Stimulated activated CD4-positive, alpha-beta T cell treated with anti-CD3 and anti-CD28 coated beads, Interleukin-15, amount 100 ng/mL, for 1 hour (primary cell): ENCODE measurements at places on chromosomes 1 and 21.

- DNase-seq: no peak
Measured at GRCh38 chr1:1918901-1919303, at the start of gene TMEM52. TMEM52 (minus strand) TSS chr1:1919279; CDS start chr1:1919265, 14 bp downstream.

DNA sequence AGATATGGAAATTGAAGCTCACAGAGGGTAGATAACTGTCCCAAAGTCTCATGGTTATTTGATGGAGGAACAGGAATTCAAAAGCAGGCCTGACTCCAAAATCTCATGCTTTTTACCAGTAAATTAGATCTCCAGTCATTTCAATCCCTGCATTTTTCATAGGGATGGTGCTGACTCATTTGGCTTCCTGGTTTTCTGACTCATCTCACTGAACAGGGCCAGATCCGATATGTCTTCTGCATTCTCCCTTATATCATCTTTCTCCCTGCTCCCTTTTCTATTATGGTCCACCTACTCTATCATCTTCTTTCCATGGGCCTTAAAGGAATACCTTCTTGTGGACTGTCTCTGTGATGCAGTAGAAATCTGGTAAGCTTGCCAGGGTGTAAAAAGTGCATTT lies 187.2 kb downstream of the FGGY start:
- no peak for DNase-seq

DNA sequence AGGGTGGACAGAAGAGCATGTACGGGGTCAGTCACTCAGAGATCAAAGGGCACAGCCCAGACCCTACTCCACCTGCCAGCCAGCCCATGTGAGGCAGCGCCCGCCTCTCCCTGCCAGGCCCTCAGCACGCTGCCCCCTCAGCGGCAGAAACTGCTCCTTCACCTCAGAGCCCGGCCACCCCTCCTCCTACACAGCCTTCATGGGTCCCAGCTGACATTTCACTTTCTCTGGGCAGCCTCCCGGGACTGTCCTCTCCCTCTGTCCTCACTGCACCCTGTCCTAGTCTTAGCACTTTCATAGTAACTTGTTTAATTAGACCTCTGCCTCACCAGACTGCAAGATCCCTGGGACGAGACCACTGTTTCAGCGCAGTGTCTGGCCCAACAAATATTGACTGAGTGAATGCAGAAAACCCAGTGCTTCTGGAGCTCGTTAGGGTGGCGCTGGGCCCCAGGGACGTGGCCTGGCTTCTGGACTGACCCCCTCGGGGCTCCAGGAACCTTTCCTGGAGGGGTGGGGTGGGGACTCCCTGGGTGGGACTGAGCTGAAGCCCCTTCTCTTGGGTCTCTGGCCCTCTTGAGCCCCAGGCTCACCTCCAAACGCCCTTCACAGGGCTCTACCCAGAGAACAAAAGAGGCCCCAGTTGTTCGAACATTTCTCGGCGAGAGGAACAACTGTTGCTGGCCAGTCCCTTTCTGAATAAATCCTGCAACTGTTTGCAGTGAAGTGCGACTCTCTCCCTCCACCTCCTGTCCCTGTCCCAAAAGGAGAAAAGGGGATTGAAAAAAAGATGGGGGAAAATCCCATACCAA lies 114.9 kb downstream of the CASZ1 start:
- no peak for DNase-seq

- DNase-seq: no peak
Measured at GRCh38 chr1:211625040-211625439, 46.1 kb upstream of the SLC30A1 start.

DNA sequence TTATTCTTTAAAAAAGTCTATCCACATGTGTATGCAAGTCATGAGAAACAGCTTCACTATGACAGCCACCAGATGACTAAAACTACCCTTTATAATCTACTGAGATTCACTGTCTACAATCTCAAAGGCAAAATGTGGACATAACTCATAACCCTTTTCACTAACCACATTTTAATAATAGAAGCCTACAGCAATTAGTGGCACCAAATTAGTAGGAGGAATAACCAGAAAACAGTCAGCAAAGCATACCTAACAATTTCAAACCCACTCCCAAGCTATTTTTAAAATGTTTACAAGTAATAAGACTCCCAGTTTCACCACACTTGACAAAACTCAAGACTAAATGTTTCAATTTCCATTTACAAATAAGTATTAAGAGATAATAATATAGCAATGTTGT lies 442.9 kb downstream of the PTPRC start:
- DNase-seq: no peak

- no peak for DNase-seq
Measured at GRCh38 chr21:39041816-39042215, 141.4 kb downstream of the PSMG1 start.

- no peak for DNase-seq
Measured at GRCh38 chr1:59061876-59062275, 235.0 kb upstream of the FGGY start.

DNA sequence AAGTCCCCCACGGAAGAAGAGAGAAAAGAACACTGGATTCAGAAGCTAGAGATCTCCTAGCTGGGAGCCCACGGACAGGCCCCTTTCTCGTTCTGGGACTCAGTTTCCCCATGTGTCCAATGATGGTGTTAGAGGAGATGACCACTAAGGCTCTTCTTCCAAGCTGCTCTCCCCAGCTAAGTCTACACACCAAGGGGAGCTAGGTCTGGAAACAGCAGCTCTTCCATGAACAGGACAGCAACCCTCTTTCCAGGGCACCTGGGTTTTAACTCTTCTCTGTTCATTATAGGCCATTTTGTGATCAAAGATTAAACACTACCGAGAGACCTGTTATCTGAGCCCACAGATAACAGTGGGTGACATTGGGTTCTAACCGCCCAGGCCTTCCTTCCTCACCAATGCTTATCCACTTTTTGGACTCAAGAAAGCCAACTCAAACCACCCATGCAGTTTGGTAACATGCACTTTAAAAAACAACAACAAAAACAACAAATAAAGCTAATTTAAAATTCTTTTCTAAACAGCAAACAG lies 85.9 kb downstream of the MRPL37 start:
- DNase-seq: no peak

DNA sequence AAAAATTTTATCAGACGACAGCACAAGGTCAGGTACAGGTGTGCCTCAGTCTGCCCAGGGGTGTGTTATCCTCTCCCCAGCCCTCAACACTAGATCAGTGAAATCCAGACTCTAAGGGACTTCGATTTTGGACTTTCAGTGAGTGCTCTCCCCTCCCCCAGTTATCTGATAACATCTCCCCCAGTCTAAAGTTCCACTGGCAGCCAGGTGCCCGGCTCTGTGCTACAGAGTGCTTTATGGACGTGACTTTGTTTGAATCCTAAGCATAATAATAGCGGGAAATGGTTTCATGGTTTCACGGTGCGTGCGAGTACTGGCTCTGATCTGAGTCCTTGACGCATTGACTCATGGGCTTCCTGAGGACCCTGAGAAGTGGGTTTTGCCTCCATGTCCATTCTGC lies 3.2 kb downstream of the SPSB1 start:
- DNase-seq: no peak

GRCh38 chr21:41651830-41652229 lies 115.0 kb downstream of the RIPK4 start:
- no peak for DNase-seq

- no peak for DNase-seq
Measured at GRCh38 chr1:87093286-87093685, 178.9 kb downstream of the HS2ST1 start.

DNA sequence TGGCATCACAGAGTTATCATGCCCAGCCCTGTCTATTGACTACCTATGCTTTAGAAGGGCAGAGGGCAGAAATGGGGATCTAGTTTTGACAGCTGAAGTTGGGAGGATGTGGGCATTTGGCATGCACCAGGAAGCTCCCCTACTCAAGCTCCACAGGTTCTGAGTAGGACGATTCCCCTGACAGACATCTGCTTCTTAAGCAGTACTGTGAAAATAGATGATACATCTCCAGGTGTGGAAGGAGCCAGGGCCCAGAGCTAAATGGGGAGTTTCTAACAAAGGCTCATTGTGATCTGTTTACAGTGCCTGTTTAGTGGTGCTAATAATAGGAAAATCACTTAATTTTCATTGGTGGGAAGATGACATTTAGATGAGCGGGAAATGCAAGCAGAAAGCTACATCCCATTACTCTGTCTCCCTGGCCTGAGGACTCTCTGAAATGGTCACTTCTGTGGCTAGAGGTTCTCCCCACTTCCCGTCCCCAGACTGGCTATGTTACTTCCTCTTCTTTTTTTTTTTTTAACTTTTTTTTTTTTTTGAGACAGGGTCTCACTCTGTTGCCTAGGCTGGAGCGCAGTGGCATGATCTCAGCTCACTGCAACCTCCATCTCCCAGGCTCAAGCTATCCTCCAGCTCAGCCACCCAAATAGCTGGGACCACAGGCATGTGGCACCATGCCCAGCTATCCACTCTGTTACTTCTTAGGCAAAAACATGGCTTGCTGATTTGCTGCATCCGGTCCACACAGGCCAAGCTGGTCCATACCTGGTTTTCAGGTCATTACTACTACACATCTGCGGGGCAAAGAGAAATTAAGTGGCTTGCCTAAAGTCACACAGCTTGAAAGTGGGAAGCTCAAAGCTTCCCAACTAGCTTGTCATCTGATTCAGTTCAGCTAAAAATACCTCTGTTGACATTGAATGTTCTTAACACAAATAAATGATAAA lies 23.2 kb upstream of the CNIH3 start:
- no peak for DNase-seq

GRCh38 chr1:218377143-218377660 lies 32.1 kb downstream of the TGFB2 start:
- peak; percentile 3 for DNase-seq

DNA sequence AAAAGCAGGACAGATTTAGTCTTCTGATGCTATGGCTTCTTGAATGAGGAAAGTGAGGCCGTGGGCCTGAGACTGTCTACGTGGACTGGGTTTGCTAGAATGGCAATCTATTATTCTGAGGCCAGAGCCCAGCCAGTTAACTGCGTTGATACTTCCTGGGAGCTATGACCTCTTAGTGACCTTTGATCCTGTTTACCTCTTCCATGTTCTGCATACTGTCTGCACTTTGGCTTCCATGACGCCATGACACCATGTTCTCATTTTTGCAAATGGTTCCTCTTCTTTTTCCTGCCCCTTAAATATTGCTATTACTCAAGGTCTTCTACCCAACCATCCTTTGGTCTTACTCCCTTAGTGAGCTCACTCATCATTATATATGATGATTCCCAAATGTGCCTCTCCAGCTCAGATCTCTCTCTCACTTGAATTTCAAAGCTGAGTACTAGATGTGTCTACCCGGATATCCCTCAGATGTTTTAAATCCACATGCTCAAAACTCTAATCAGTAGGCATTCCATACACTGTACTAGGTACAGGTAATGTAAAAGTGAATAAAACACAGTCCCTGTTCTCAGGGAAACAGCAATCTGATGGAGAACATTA lies 66.1 kb upstream of the ATP1A1 start:
- no peak for DNase-seq

DNA sequence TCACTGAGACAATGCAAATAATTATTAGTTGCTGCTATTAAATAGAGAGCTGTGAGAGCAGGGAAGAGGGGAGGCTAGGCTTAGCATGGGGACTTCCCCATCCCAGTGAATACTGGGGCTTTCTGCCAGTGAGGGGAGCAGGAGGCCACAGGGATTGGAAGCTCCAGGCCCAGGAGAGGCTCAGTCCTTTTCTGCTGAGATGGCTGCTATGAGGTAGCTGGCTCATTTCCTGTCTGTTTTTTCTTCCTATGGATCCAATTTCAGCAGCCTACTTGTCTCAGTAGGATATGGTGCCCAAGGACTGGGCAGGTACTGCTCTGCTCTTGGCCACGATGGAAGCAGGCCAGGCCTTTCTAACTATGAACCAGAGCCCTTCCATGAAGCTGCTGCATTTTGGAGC lies 10.0 kb downstream of the STMN1 start:
- no peak for DNase-seq

DNA sequence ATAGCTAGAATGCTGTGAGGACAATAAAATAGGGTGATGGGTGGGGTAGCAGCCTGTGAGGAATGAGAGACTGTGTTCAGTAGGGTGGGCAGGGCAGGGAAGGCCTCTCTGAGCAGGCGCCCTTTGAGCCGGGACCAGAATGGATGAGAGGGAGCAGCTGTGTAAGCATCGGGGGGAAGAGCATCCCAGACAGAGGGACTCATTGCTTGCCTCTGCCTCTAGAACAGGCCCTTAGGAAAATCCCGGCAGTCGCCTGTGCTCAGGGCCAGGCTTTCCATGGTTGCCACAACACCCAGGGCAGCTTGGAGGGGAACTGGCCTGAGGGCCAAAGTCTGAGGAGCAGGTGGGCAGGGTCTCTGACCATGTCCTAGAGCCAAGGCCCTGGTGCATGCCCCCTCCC lies 774 bp downstream of the SLC2A7 start:
- no peak for DNase-seq

GRCh38 chr1:33372677-33373076 lies 51.8 kb upstream of the A3GALT2 start:
- no peak for DNase-seq

- no peak for DNase-seq
Measured at GRCh38 chr1:147547065-147547464, 5.8 kb downstream of the BCL9 start.

- DNase-seq: no peak
Measured at GRCh38 chr21:32140151-32140550, 138.7 kb downstream of the MIS18A start.

- no peak for DNase-seq
Measured at GRCh38 chr1:162649583-162649982, 17.3 kb downstream of the DDR2 start.

GRCh38 chr1:65372557-65372956 lies 47.9 kb upstream of the LEPR start:
- DNase-seq: no peak

DNA sequence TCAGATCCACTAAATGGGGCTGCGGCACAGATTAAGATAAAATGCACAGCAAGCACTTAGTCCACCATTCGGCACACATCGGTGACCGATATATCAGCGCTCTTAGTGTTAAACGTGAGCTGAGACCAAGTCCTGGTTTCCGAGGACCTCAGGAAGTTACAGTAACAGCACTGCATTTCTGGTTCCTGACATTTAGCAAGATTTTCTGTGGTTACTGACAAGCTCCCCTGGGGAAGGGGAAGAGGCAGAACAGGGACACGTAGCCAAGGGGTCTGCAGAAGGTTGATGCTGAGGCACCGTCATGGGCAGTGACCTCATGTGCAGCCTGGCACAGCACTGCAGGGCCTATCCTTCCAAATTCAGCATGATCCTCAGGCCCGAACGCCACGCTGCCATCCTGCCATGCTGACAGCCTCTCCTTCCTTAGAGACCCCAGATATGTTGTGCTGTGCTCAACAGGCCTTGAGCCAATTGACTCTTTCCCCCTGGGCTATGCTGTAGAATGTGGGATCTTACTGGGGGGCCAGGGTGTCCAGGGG lies 13.4 kb upstream of the PEF1 start:
- DNase-seq: no peak
